ENCODE measurements at places on chromosomes 11 and 22.

GRCh38 chr11:201966-202365 is 5.2 kb downstream of the BET1L start:
- no peak overlapping the region for H3K27ac ChIP-seq
- no peaks in the 10 kb centered on the region for H3K27me3 ChIP-seq

- no peaks in the 10 kb centered on the region for H3K27me3 ChIP-seq
- H3K4me3 ChIP-seq, result no peak overlapping the region
- DNase-seq, result no peak
- peaks cover 37% of the 10 kb centered on the region for H3K36me3 ChIP-seq
- no peak overlapping the region for H3K27ac ChIP-seq
Observed at GRCh38 chr22:29663180-29663821, 56.5 kb upstream of the CABP7 start.

DNA sequence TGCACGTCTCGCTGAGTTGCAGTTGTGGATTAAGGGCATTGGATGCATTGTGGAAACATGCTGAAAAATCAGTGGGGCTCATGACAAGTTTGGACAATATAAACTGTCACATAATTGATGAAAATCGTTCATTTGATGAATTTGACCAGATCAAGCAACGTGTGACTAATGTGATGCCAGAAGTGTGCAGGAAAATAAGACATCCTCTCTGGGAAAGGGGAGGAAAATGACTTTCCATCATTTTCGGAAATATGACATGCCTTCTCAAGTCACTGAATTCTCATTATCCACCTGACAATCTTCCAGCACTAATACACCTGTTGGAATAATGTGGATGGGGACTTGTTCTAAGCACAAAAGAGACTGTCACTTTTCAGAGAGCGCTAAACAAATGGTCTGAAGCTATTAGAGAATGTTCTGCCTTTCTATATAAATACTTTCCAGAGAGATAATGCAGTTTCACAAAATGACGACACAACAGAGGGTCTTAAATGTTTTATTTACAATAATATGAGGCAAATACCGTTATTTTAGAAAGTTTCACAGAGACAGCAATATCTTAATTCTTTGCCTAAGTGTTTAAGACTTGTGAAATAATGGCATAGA is 1741.9 kb upstream of the RAG2 start:
- no peak overlapping the region for H3K27ac ChIP-seq
- H3K4me3 ChIP-seq, result no peak overlapping the region

DNA sequence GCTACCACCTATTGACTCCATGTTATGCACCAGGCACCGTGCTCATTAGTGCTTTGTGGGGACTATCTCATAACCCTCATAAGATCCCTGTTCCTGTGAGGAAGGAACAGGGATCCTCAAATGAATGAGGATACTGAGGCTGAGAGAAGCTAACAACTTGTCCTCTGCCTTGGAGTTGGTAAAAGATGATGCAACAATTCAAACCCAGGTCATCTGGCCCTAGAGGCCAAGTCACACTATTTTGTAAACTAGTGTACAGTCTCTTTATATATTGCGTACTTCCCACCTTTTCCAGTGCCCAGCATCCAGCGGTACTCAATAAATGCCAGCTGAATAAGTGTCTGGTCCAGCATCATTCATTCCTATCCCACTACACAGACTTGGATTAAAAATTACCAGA is 92.6 kb downstream of the RCN1 start:
- H3K4me3 ChIP-seq, result no peak overlapping the region
- H3K36me3 ChIP-seq, result no peaks in the 10 kb centered on the region
- H3K27me3 ChIP-seq, result peaks cover 4% of the 10 kb centered on the region
- no peak overlapping the region for H3K27ac ChIP-seq
- no peaks in the 10 kb centered on the region for H3K4me1 ChIP-seq

DNA sequence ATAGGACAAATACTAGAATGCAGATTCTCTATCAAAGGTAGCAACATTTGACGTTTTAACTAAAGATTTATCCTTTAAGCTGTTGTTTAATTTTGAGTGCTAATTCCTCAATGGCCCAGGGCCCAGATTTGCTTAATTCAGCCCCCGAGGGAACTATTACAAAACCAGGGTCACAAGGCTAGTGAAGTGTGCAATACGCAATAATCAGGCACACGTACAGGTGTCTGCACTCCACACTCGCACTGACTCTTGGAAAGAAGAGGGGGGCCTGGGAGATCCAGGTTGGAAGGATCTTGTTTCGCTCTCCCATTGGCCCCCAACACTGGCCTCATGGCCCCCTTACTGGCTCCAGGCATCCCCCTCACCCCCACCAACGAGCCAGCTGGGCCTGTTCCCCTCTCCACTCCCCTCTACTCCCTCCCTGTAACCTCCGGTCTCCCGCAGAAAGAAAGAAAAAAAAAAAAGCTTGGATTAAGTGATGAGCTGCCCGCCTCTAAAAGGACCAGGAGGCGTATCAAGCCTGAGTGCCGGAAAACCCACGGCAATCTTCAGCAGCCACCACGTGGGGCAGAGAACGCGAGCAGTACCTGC is 2.2 kb upstream of the KIRREL3 start:
- peaks cover 7% of the 10 kb centered on the region for H3K27me3 ChIP-seq
- no peak overlapping the region for H3K27ac ChIP-seq
- H3K36me3 ChIP-seq, result no peaks in the 10 kb centered on the region
- no peak for DNase-seq

DNA sequence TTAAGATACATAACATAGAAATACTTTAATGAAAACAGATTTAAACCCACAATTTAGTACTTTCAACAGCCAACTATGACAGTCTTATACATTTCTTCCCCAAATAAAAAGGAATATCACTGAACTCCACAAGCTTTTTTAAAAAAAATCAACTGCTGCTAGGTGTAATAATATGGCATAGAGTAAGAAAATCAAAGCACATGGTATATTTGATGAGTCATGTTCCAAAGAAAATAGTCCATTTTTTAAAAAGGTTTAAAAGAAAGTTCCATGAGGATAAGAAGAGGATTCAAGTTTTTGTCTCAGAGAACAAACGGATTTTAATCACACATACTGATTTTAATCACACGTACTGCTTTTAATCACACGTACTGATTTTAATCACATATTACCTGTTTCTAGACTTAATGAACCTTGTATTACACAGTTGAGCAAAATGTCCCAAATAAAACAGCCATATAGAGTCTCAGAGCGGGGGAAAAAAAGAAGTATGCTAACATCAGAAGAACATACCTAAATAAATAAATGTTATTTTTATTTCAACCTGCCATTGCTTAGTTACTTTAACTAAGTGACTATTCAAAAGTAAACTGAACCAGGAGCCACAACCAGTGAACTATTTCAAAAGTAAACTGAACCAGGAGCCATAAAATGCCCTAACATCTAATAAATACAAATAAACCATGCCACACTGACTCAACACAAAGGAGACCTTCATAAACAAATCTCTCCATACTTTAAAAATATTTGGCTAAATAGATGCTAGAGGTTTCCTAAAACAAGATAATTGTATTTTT is 198.4 kb downstream of the SBF2 start:
- peaks cover 3% of the 10 kb centered on the region for H3K4me1 ChIP-seq
- H3K27me3 ChIP-seq, result no peaks in the 10 kb centered on the region
- no peak overlapping the region for H3K4me3 ChIP-seq
- no peaks in the 10 kb centered on the region for H3K36me3 ChIP-seq
- H3K27ac ChIP-seq, result no peak overlapping the region

DNA sequence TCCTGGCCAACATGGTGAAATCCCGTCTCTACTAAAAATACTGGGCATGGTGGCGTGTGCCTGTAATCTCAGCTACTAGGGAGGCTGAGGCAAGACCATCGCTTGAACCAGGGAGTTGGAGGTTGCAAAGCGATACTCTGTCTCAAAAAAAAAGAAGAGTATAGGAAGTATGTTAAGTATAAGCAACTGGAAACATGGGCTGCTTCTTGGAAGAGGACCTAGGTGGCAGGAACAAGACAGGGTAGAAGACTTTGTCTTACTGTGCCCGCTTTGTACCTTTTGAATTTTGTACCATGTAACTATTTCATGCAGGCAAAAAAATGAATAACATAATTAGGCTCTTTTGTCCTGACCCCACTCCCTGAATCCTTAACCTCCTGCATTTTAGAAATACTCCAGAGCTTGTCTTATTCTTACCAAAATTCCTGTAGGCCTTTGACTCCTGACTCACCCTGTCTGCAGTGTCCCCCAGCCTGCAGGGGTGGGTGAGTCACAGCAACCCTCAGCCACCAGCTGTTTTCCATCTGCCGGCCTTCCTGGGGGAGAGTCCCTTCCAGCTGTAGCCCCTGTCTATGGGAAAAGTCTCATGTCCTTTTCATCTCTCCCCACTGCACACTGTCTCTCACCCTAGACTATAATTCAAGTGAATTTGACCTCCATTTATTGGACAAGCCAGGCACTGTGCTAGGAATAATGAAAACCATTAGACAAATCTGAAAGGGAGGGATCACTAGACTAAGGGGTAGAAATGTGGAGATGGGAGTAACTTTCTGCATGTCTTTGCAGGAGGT is 41.8 kb downstream of the TXN2 start:
- no peak overlapping the region for H3K4me3 ChIP-seq
- H3K4me1 ChIP-seq, result peaks cover 16% of the 10 kb centered on the region
- H3K36me3 ChIP-seq, result no peaks in the 10 kb centered on the region
- no peaks in the 10 kb centered on the region for H3K27me3 ChIP-seq

GRCh38 chr11:66473608-66474515 is 6.4 kb upstream of the DPP3 start:
- H3K4me1 ChIP-seq, result peaks cover under 1% of the 10 kb centered on the region
- no peak overlapping the region for H3K4me3 ChIP-seq
- H3K36me3 ChIP-seq, result peaks cover 16% of the 10 kb centered on the region
- H3K27ac ChIP-seq, result no peak overlapping the region
- no peak for DNase-seq
- no peaks in the 10 kb centered on the region for H3K27me3 ChIP-seq

GRCh38 chr11:116703421-116703820 is 69.4 kb downstream of the BUD13 start:
- no peaks in the 10 kb centered on the region for H3K36me3 ChIP-seq
- H3K4me3 ChIP-seq, result no peak overlapping the region
- no peaks in the 10 kb centered on the region for H3K4me1 ChIP-seq
- DNase-seq, result no peak
- no peaks in the 10 kb centered on the region for H3K27me3 ChIP-seq

- no peak overlapping the region for H3K27ac ChIP-seq
- no peaks in the 10 kb centered on the region for H3K36me3 ChIP-seq
- H3K4me3 ChIP-seq, result no peak overlapping the region
- no peaks in the 10 kb centered on the region for H3K27me3 ChIP-seq
- DNase-seq, result no peak
- no peaks in the 10 kb centered on the region for H3K4me1 ChIP-seq
Observed at GRCh38 chr11:32052215-32052614, 38.7 kb upstream of the RCN1 start.

- no peak for DNase-seq
- H3K4me3 ChIP-seq, result no peak overlapping the region
- no peaks in the 10 kb centered on the region for H3K36me3 ChIP-seq
- H3K27me3 ChIP-seq, result no peaks in the 10 kb centered on the region
- H3K4me1 ChIP-seq, result no peaks in the 10 kb centered on the region
Observed at GRCh38 chr11:128404437-128404836, 182.9 kb downstream of the ETS1 start.

DNA sequence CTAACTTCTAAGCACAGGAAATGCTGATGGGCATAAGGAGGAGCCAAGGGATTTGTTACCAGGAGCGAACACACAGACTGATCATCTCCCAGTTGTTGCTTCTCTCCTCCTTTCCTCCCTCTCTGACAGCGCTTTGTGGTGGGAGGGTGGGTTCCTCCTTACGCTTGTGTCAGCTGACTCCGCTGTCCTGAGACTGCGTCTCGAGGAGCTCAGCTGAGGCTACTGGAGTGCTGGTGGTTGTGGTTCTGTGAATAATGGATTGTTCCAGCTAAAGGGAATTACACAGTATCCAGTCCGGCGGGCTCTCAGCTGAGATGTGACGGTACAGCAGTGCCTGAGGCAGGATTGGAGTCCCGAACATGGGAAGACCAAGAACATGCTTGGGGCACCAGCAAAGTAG is 113.4 kb downstream of the CTNND1 start:
- H3K27ac ChIP-seq, result no peak overlapping the region
- no peak for DNase-seq
- no peaks in the 10 kb centered on the region for H3K4me1 ChIP-seq
- H3K4me3 ChIP-seq, result no peak overlapping the region

DNA sequence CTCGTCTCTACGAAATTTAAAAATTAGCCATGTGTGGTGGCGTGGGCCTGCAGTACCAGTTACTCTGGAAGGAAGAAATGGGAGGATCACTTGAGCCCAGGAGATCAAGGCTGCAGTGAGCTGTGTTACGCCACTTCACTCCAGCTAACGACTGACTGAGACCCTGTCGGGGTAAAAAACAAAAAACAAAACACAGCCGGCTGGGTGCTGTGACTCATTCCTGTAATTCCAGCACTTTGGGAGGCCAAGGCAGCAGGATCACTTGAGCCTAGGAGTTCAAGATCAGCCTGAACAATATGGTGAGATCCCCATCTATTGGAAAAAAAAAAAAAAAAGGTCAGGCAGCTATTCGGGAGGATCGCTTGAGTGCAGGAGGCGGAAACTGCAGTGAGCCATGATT is 2.4 kb downstream of the PAFAH1B2 start:
- H3K27me3 ChIP-seq, result no peaks in the 10 kb centered on the region
- peaks cover 16% of the 10 kb centered on the region for H3K4me1 ChIP-seq
- peaks cover 7% of the 10 kb centered on the region for H3K36me3 ChIP-seq
- no peak overlapping the region for H3K4me3 ChIP-seq
- DNase-seq, result no peak

DNA sequence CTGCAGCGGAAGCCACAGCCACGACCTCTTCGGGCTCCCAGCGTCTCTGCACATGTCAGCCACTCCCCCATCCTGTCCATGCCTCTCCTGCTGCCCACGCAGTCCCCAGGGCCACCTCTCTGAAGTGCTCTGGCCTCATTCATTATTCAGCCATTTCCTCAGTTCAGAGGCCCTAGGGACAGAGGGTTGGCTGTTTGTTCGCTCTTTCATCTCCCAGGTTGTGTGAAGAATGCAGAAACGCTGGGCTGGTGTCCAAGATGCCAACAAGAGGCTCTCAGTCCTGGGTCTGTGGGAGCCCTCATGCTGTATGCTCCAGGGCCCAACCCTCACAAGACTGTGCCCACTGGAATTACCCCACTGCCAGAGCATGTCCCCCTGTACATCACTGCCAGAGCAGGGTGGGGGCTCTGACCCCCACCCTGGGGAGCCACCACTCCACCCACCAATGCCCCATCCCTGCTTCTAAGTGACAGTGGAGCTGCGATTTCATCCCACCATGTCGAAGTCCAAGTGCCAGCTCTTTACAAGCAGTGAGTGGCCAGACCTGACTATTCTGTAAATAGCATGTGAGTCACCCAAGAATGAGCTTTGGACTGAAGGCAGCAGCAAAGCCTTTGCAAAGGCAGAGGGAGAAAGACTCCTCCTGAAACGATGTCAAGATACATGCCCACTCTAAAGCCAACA is 209.6 kb downstream of the BUD13 start:
- H3K36me3 ChIP-seq, result no peaks in the 10 kb centered on the region
- H3K27ac ChIP-seq, result no peak overlapping the region
- no peaks in the 10 kb centered on the region for H3K4me1 ChIP-seq

DNA sequence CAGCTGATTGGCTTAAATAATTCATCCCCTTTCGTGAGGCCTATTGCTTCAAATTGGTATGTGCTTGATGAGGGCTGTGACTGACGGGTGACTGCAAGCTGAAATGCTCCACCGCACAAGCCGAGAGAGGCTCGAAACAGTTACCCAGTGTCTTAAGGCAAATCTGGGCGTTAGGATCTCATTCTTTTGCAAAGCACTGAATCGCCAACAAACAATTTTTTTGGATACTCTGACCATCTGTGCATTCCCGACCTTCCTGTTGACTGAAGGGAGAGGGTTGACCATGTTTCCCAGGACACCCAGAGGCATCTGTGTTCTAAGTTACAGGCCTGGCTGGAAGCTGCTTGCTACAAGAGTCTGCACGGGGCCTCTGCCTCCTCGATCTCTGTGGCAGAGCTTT is 32.1 kb downstream of the CACNG2 start:
- H3K27ac ChIP-seq, result no peak overlapping the region
- H3K27me3 ChIP-seq, result no peaks in the 10 kb centered on the region
- H3K36me3 ChIP-seq, result no peaks in the 10 kb centered on the region
- DNase-seq, result no peak
- no peaks in the 10 kb centered on the region for H3K4me1 ChIP-seq
- H3K4me3 ChIP-seq, result no peak overlapping the region

Data from effector memory CD4-positive, alpha-beta T cell (primary cell).